ENCODE measurements at places on chromosomes 4 and X.

- no peak for DNase-seq
Measured at GRCh38 chrX:40062525-40063155, 35.1 kb downstream of the BCOR start.

- DNase-seq: no peak
Measured at GRCh38 chr4:79872738-79873137, 200.3 kb downstream of the ANTXR2 start.

DNA sequence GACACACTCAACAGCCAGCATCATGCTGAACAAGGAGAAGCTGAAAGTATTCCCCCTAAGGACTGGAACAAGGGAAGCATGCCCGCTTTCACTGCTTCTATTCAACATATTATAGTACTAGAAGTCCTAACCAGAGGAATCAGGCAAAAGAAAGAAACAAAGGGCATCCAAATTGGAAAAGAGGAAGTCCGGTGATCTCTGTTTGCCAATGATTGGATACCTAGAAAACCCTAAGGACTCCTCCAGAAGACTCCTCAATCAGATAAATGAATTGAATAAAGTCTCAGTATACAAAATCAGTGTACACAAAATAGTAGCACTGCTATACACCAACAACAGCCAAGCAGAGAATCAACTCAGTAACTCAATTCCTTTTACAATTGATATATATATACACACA lies 44.8 kb downstream of the ARFIP1 start:
- DNase-seq: no peak

DNA sequence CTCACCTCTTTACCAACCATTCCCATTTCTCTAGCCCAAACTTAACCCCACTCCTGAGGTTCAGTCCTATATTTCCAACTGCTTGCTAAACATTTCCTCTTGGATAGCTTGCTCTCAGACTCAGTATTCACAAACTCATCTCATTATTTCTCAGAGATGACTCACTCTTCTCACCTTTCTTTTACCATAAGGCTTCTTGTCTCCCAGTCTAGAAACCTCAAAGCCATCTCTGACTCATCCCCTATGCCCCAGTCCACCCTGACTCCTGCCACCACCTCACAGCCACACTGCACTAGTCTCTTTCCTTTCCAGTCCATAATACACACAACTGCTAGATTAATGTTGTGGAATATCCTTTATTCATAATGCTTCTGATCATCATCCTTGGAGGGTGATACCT lies 4.8 kb downstream of the FRMPD3 start:
- DNase-seq: no peak

- no peak for DNase-seq
Measured at GRCh38 chr4:119478446-119479179, 150.0 kb downstream of the PDE5A start.

GRCh38 chr4:48493452-48494100 lies 3.5 kb downstream of the ZAR1 start:
- DNase-seq: no peak

DNA sequence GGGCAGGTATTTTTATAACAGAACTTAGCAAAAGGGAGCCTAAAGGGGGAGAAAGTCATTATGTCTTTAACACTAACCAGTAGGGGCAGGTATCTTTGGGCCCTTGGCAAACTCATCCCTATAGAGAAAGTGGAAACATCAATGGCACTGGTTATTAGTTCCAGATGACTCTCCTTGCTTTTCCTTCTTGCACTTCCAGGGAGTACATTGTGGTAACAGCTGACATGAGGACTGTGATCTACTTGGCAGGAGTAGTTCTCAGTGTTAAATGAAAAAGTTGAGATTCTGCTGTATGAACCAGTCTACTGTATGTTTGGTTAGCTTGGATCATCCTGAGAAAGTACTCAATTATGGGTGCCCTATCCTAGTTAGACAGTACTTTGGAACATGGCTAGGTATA lies 93.6 kb downstream of the ATXN3L start:
- no peak for DNase-seq

- DNase-seq: no peak
Measured at GRCh38 chr4:134328741-134329140, 127.2 kb upstream of the PABPC4L start.

- DNase-seq: no peak
Measured at GRCh38 chr4:140258476-140258875, 104.5 kb upstream of the MAML3 start.
